Stimulated activated CD4-positive, alpha-beta T cell treated with anti-CD3 and anti-CD28 coated beads, Interleukin-1b, Interleukin-23, amount 100 ng/mL, for 1 hour (primary cell): ENCODE measurements at places on chromosomes 3 and 15.
A peak's percentile ranks its signal among the peaks of the same experiment; 100 is the strongest.

GRCh38 chr3:136078421-136079364, 113.2 kb downstream of the PPP2R3A start:
- no peak for DNase-seq

DNA sequence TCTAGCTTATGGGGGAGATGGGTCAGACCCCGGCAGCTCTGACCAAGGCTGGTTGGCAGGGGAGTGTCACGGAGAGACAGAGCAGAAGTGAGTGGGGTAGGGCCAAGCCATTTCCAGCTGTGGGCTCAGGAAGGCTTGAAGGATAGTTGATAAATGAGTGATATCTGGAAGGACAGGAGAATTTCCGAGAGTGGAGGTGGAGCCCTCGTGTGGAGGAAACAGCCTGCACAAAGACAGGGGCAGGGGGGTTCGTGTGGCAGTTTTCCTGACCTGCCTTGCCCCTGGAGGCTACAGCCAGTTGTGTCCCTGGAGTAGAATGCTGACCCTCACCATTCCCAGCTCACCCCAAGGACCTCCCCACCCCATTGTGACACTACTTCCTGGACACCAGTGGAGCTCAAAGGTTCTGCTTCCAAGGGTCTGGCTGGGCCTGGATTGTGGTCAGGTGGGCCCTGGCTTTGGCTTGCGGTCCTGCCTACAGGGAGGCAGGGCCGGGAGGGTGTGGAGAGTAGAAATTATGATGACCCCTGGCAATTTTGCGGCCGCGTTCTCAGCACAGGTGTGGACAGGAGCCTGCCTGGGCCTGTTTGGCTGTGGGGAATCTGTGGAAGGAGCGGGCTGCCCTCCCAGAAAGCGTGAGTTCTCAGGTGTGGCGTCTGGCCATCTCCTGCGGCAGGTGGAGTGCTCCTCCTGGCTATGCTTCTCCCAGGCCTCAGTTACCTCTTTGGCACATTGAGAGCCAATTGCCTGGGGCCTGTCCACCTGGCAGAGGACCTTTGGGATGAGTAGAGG, at the start of gene SLC22A14:
Gene SLC22A14 (plus strand): TSS at position 400 of the 792 bp plus-strand sequence. CDS start 23,733 bp downstream, outside the sequence.
- DNase-seq = no peak

- DNase-seq = no peak
These were observed 171.4 kb downstream of the THRB start for GRCh38 chr3:24323272-24323671.

DNA sequence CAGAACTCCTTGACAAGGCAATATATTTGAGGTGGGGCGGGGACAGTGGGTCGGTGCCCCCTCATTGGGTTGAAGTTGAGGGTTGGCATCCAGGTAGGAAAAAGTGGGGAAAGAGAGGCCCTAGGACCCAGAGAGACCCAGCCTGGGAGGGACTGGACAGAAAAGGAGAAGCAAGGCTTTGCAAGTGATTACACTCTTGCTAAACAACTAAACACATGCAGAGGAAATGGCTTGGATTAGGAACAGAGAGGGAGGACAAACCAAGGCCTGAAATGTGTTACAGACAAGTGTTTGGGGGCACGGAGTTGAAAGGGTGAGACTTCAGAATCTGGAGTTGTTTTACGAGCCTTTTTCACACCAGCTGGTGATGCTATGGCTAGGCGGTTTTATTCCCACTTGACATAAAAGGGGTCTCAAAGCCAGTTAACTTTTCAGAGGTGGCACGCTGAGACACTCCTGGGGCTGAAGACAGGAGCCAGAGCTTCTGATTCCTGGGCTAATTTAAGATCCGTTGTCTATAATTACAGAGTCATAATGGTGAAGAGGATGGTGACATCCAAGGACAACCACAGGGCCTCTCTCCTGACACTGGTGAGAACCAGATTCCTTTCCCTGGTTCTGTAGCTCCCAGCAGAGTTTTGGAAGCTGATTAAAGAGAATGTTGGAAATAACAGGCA, 7.7 kb upstream of the KCTD6 start:
- no peak for DNase-seq

DNA sequence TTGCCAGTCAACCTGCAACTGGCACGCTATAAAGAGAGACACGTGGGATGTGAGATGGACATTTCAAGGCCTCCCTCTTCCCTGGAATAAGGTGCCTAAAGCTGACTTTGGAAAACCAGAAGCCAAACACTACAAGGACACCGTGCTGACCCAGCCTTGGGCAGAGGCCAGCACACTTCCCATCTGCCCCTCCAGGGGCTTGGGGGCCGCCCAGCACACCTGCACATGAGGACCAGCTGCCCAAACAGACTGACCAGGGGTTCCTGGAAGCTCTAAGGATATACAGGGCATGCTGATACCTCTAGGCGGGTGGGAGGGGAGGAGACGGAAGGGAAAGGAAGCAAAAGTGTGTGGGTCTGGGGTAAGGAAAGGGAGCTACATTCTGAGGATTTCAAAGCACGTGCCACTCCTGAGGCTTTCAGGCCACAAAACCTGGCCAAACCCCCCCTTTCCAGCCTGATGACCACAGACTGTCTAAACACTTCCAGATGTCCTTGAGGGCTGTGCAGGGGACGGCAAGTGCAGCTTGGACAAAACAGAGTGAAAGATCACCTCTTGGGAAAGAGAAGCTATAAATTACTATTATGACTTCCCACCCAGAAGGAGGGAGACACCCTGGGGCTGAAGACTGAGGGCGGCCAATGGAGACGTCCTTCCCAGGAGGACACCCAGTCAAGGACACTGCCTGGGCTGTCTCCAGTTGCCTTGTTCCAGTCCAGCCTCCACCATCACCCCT, 57.9 kb downstream of the ADCY5 start:
- DNase-seq = no peak

- DNase-seq = no peak
These were observed 202.7 kb upstream of the KBTBD8 start for GRCh38 chr3:66795365-66795764.

DNA sequence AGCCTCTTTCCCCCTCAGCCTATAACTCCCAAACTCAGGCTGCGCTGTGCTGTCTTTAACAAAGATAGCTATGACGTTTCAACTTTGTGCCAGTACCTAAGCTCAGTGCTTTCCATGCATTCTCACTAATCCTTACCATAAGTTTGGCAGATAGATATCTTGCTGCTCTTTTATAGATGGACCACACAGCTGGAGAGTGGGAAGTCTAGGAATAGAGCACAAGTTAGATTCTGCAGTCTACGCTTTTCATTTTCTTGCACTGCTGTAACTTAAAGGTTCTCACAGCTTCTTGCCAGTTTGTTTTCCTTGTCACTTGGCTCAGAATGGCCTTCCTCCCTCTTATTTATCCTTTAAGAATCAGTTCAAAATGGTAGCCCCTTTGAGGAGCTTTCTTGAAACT, 468.8 kb downstream of the CNTN4 start:
- no peak for DNase-seq

DNA sequence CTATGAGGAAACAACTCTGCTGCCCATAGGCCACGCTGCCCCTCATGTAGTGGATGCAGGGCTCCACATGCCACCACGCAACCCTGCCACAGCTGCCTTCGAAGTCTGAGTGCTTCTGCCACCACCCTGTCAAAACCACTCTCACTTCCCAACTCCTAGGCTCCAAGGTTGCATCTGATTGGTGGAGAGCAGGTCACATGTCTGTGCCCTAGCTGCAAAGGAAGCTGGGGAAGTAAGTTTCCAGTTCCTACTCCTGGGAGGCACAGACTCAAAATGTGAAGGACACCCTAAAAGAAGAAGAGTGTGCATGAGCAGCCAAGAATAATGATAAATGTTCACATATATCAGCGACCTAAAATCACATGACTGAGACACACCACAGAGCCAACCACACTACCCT, 31.9 kb upstream of the TICRR start:
- no peak for DNase-seq

GRCh38 chr3:158744567-158745288, 12.5 kb upstream of the RARRES1 start:
- no peak for DNase-seq

DNA sequence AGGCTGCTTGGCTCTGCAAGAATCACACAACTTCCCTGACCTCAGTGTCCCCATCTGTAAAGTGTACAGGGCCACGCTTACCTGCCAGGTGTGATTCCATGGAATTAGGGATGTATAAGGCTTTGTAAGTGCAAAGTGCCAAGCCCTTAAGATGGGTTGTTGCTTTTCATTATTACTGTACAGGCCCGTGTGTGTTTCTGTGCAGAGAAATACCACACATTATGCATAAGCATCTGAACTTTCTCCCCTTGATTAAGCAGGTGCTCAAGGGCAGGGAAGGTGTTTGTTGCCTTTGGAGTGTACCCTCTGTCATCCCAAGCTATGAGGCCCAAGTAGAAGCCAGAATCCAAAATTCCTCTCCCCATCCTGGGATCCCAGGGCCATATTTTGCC, 13.6 kb upstream of the HRH1 start:
- no peak for DNase-seq

GRCh38 chr3:55434789-55435188, 52.3 kb downstream of the WNT5A start:
- no peak for DNase-seq

- DNase-seq = no peak
These were observed 33.6 kb downstream of the ZDHHC19 start for GRCh38 chr3:196177567-196177966.

DNA sequence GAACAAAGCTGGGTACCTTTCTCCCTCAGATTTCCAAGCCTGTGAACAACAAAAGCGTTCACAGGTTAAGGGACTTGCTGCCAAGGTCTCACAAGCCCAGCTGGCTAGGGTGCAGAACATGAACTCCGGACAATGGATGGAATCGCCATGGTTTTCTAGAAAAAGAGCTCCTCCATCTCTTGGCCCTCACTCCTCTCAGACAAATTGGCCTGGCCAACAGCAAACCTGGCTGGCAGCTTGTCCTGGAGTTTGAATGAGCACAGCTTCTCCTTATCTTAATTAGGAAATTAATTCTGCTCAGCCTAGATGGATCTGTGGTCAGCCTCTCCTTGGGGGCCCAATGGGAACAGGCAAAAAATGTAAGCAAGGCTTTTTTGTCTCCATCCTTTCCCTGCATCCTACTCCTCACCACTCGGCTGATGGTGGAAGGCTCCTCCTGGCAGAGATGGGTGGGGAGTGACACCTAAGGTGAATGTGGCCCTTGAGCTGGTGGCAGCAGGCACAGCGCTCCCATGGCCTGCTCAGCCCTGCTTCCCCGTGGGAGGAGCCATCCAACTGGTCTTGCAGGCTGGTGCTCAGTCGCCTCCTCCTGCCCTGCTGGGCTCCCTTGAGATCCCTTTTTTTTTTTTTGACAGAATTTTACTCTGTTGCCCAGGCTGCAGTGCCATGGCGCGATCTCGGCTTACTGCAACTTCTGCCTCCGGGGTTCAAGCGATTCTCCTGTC, 5.8 kb downstream of the KLHL25 start:
- DNase-seq = no peak

DNA sequence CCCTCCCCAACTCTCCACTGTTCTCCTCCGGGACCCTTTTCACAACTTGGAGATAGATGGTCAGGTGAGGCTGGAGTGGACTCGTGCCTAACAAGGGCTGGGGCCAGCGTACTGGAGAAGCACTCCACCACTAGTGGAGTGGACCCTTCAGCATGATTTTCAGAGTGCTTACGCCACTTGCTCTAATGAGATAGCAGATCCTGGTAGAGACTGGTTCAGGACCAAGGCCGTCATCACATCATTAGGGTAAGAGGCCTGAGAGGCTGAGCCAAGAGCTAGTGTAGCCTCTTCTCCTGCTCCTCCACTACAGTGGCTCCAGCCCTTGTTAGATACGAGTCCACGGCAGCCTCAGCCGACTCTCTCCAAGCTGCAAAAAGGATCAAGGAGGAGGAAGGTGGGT, 66.9 kb upstream of the NTRK3 start:
- DNase-seq = no peak

DNA sequence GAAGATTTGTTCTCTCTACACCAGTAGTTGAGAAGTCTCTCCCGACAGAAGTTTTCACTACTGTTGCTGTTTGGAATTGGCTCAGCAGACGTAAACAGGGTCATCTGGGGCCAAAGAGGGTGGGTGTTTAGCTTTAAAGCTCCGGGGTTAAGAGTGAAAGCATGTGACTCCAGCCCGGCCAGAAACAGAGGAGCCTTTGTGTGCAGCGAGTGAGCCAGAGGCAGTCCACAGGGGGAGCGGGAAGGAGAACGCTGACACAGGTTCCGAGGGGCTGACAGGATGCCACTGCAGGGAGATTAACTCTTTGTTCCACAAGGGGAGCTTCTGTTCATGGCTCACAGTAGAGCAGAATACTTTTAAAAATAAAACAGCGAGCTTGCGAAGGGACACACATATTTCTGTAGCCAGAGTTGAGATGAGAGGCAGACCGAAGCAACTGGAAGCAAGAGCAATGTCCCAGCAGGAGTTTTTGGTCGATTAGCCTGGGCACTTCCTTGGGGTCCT, 26.9 kb downstream of the BMF start:
- no peak for DNase-seq

DNA sequence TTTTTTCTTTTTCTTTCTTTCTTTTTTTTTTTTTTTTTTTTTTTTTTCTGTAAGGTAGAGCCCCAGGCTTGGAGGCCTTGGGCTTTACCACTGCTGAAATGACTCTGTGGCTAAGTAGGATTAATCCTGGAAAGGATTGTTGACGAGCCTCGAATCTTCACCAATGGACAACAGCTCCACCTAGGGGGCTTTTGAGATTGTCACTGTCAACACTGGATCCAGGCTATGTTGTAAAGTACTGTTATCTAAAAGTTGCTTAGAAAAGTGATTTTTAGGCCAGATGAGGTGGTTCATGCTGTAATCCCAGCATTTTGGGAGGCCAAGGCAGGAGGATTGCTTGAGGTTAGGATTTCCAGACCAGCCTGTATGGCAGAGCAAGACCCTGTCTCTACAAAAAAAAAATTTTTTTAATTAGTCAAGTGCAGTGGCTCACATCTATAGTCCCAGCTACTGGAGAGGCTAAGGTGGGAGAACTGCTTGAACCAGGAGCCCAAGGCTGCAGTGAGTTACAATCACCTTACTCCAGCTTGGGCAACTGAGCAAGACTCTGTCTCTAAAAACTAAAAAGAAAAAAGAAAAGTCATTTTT, 41.6 kb downstream of the KLHL18 start:
- DNase-seq = no peak

DNA sequence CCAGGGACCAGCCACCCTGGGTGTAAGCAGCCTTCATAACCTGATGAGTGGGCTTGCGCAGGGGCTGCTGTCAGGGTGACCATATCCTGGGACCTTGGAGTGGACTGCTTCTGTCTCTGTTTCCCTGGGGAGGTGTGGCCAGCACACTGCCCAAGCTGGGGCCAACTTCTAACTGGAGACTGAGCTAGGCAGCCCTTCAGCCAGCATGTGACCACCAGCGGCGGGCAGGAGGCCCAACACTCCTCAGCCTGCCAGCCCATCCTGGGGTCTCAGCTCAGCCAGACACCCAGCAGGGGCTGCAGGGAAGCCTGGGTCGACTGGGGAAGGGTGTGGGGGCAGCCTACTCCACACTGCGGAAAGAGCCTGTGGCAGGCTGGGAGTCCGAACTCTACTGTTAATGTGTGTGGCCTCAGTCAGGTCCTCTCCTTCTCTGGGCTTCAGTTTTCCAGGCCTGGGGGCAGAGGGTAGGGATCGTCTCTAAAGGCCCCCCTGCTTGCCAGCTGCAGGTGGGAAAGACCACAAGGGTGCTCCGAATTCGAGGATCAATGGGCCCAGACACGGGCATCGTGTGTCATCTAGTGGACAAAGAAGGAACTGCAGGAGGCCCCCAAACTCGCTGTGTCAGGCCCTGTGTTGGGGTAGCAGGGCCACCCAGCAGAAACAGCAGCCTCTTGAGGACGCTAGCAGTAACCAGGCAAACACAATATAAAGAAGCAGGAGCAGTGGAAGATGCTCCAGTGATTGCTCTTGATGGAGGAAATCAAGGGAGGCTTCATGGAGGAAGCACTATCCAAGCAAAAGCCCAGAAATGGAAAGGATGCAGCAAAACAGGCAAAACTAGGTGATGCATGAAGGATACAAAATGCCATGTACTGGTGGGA, 2.0 kb upstream of the SEMA3G start:
- peak; percentile 50 for DNase-seq
